ENCODE measurements at places on chromosomes 1 and 21.

- DNase-seq = no peak
Observed at GRCh38 chr1:52887483-52887882, 34.1 kb downstream of the ECHDC2 start.

DNA sequence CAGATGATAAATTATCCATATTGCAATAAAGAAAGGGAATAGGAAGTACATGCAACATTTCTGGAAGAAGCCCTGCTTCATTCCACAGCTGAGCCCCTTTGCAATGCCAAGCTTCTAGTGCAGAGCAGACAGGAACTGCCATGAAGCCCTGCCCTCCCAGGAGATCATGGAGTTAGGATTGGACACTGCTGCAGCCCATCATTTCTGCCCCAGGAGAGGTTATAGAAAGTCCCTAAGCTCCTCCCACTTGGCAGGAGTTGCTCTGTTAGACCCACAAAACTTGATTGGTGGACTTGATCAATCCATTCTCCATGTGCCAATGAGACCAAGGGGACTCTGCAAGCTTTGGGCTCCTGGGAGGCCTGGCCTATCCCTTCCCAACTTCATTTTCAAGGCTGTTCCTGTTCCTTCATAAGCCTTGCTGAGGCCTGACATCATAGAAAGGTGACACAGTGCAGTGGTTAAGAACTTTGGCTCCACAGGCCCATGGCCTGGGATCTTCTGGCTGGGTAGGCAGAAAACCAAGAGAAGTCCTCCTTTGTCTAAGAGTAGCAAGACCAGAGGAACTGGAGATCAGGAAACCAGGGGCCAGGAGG, 1.3 kb upstream of the LAPTM5 start:
- peak; percentile 68 for DNase-seq

GRCh38 chr1:241551759-241552638, 19.8 kb downstream of the KMO start:
- DNase-seq = peak; percentile 30

DNA sequence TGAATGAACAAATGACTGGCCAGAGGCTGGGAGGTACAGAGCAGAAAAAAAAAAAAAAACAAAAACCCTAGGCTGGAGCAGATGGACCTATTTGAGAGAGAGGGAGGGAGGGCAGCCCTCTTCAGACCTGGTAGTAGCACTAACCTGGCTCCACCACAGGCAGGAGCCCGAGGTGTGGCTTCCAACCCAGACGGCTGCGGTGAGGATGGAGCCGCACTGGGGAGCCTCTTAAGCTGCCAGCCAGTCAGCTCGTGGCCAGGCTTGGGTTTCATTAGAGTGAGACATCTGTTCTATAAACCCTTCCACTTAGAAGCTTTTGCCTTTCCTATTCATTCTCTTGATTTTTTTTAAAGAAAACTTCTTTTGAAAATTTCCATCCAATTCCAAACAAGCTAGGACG, 16.8 kb downstream of the LGR6 start:
- no peak for DNase-seq

DNA sequence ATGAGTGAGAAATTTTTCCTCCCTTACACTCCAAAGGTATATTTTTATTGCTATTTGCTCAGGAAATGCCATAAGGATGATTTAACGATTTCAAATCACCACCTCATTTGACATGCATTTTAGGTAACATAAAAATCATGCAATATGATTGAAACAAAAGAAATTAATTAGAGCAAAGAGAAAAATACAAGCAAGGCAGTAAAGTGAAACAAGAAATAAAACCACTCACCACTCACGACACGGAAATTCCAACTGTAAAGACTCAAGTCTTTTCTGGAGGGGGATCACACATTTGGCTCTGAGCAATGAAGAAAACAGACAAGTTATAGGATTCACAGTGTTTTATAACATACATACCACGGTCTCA, 86.8 kb upstream of the ARHGAP29 start:
- DNase-seq = no peak

- no peak for DNase-seq
Observed at GRCh38 chr21:15626031-15626430, 103.8 kb upstream of the USP25 start.

DNA sequence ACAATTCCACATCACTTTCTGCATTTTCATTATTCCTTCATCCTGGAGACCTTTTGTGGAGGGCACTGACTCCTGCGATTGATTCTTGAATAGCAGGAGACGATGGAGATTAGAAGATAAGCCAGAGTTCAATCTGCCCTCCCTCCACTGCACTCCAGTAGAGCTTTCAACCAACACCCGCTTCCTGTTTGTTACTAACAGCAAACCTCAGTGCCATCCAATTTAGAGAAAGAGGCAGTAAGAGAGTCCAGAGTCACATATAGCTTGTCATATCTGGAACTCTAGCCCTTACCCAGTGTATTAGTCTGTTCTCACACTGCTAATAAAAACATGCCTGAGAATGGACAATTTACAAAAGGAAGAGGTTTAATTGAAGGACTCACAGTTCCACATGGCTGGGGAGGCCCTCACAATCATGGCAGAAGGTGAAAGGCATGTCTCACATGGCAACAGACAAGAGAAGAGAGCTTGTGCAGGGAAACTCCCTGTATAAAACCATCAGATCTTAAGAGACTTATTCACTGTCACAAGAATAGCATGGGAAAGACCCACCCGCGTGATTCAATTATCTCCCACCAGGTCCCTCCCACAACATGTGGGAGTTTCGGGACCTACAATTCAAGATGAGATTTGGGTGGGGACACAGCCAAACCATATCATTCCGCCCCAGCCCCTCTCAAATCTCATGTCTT, 55.9 kb downstream of the PCBP3 start:
- DNase-seq = no peak

GRCh38 chr1:234409328-234409727, 36.1 kb downstream of the COA6 start:
- no peak for DNase-seq

- no peak for DNase-seq
Observed at GRCh38 chr1:226438007-226438406, 30.1 kb upstream of the PARP1 start.

DNA sequence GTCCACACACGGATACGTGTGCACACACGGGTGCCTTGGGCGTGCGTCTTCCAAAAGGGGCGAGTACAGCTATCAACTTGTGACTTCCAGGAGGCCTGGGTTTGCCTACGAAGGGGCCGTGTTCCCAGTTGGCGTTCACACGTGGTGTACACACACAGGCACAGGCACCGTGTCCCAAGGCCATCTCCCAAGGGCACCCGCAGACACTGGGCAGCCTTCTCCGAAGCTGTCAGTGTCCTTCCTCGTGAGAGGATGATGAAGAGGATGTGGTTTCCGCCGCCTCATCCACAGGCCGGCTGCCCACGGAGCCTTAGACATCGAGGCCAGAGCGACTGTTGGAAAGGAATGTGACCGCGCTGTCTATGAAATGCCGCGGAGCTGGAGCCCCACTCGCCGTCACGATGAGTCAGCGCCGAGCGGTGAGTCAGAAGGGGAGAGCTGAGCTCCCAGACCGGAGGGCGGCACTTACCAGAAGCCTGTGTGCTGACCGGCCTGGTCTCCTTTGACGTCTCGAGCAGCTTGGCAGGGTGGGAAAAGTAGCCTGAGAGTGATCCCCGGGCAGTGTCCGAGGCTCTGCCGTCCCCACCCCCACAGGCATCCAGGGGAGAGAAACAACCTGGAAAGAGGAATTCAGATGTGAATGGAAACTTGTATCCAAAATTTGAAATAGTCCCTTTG, 141.4 kb upstream of the ARHGEF16 start:
- no peak for DNase-seq

GRCh38 chr1:10867138-10867721, 70.8 kb upstream of the CASZ1 start:
- DNase-seq = peak; percentile 85

GRCh38 chr1:194289569-194290266, 1103.3 kb upstream of the B3GALT2 start:
- DNase-seq = peak; percentile 26

DNA sequence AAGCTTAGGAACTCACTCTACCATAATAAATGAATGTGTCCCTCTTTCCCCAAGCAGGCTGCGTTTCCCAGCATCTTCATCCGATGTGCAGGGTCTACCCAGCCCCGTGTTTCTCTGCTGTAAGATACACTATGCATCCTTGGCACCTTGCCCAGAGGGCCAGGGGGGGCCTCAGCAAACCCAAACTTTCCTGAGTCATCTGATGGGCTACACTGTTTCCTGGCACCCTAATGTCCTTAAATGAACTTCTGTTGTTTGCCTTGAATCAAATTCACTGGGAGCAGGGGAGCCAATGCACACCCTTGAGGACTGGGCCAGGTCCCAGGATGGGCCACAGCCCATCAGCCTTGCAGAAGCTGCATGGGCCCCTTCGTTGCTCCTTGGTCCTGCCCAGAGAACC, 145.5 kb downstream of the IGSF21 start:
- no peak for DNase-seq

DNA sequence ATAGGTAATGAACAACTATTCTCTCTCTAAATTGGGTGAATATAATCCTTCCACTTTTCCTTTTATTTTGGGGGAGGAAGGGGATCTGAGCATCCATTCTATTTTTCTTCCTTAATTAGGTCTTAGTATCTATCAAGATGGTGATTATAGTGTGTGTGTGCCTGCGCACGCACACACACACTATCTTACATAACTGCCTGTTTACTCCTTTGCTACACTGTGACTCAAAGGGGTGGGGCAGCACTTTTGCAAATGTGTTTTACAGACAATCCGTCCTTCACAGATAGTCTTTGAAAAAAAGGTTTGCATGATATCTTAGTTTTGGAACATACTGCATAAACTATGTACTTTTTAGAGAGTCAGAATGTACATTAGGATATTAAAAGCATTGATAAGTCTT, 191.5 kb downstream of the SDCCAG8 start:
- no peak for DNase-seq

DNA sequence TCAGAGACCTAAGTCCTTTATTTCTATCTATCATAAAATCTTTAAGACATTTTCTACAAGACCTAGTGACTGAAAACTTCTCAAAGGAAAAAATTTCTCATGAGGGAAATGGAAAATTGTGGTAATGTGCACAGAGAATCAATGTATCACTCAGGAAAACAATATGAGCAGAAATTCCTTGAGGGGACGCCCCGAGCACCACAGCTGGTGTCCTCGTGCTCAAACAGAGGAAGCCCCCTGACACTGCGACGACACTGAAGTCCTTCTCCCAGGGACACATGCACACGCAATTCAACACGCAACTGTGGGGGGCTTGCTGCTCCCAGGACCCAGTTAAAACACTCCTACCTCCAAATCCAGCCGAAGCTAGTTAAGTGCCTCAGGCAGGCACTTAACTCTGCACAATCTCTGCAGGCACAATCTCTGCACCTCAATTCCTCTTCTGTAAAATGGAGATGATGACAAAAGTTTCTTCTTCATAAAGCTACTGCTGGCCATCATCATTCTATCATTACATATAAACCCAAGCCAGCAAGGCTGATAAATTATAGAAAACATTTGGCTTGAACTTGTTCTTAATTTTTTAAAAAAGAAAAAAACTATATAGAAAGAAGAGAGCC, 16.0 kb downstream of the ZBTB17 start:
- no peak for DNase-seq

- DNase-seq = no peak
Observed at GRCh38 chr1:172704001-172704400, 45.1 kb downstream of the FASLG start.

DNA sequence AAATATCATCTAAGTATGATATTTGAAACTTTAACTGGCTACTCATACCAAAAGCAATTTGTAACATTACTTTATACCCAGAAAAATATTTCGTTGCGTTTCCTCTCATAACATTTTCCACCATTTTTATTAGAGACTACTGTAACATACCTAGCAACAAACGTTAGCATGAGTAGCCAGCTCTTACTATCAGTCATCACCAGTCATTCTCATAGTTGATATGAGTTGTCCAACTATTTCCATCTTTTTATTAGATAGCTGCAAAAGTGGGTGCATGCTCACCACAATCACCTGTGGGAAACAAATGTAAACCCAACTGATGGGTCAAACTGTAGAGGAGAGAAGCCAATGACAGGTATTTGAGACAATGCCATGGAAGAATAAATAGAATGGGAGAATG, 114.6 kb downstream of the AKT3 start:
- DNase-seq = no peak

DNA sequence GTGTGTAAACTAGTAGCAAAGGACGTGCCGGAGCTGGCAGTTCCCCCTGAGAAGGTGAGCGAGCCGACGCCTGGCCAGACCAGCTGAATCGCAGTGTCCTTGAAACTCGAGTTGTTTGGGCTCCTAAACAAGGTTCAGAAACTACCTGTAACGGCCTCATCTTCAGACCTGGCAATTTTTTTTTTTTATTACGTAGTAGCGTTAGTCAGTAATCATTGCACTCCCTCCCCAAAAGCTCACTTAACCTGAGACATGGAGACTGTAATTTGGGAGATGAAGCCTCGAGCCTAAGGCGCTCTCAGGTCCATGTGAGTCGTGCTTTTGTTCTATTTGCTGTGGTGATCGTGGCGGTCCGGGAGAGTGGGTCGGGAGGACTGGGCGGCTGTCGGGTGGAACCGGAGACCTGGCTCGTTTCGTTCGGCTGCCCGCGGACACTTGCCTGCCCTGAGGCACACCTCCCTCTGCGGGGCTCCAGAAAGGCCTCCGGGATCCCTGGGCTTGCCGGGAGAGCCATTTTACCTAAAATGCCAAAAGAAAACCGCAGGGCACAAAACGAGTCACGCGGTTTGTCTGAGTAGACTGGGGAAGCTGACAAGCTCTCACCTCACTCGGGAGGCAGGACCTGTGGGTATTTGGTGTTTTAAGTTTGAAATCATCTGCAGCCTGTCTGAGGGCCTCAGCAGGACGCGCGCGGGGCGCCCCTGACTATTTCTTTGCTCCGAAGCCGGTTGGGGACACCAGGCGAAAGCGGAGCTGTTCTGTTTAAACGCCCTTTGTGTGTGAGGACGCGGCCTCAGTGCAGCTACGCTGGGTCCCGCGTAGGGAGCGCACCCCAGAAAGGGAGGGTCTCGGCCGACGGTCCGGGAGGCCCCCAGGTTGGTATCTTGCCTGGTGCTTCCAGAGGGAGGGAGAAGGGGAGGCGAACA, 722 bp downstream of the LHX8 start:
- peak; percentile 23 for DNase-seq

DNA sequence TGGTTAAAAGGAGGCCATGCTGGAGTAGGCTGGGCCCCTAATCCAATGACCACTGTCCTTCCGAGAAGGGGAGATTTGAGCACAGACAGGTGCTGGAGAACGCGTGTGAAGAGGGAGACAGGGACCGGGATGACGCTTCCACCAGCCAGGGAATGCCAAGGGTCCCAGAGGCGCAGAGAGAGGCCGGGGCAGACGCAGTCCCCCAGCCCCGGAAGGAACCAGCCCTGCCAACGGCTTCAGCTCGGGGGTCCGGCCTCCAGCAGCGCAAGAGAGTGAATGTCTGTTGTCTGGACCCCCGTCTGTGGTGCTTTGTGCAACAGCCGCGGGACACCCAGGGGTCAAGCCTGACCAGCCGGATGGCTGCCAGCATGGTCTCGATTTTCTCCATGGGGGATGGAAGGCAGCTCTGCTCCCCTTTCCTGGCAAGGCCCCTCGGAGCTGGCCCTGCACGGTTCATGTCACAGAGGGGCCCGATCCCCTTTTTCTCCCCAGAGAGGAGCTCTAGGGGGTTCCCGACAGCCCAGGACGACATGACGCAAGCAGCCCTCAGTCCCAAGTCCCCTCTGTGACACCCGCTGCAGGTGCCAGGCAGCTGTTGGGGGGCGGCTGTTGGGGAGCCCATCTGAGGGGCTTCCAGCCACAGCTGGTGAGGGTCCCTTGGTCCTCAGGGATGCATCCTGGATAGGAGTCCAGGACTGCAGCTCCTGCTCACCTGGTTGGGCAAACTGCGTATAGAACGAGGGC, 73.5 kb downstream of the SIK1 start:
- DNase-seq = no peak

- peak; percentile 77 for DNase-seq
Observed at GRCh38 chr1:36134505-36135329, 9.7 kb upstream of the COL8A2 start.

GRCh38 chr1:180182643-180183311, 28.1 kb downstream of the QSOX1 start:
- DNase-seq = no peak

Data from GM13977 (cell line).